ENCODE measurements at places on chromosomes 12 and 14.

- no peak for DNase-seq
These were observed 9.3 kb downstream of the GRIP1 start for GRCh38 chr12:66669541-66669940.

- DNase-seq, result no peak
These were observed 114.2 kb downstream of the DPF3 start for GRCh38 chr14:72779679-72780078.

DNA sequence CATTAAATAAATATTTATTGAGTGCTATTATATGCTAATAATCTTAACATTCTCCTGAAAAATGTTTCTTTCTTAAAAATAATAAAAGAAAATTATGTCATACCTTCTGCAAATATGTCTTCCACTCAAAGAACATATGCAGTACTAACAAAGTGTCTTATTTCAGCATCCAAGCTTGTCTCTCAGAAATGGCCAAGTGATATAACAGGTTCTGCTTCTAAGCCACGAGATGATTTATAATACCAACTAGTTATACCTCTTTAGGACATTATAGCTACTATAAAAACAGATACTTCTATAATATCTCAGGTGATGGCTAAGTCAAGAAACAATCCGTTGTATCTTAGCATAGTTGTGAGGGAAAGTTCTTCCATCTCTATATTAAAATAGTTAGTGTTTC, 128.1 kb upstream of the ARID2 start:
- DNase-seq, result no peak

DNA sequence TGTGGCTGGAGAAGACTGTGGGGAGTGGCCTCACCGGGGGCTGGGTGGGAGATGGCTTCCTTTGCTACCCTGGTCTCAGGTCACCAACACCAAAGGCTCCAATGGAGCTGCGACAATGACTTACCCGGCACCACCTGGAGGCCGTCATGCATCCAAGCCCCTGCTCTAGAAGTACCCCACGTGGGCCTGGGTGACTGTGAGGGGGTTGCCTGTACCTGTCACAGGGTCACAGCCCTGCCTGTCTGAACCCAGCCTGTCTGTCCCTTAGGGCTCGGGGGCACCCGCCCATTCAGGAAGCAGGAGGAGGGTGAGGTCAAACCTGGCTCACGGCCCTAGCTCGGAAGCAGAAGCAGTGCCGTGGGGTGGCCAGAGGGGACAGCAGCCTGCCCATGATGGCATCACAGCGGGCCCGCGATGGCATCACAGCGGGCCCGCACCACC, 18.9 kb downstream of the ABCB9 start:
- no peak for DNase-seq

DNA sequence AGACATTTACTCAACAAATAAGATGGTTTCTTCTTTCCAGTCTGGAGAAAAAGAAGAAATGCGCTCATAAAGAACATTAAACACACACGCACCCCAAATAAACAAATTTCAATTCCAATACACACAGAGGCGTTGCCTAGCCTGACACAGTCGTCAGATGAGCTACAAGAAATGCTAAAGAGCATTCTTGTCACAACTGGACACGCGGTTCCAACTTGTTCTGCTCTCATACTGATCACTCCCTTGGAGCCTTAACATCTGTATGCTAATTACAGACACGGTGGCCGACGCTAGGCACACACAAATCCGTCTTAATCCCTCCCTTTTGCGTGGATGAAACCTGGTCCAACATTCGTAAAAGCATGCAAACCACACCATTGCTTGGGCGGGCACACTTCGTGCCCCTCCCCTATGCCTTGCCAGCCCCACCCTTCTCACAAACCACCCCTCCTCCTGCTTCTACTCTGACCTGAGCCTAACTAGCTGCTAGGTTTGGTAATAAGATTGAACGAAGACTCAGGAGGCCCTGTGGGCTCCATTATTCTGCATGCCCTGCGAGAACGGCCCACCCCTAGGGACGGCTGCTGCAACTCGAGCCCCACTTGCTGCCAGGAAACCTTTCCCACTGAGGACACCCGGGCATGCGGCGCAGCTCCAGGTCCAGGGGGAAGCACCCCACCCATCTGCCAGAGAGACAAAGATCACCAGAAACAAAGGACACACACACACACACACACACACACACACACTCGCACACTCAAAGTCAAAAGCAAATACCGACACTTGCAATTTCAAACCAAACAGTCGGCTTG, 1.2 kb downstream of the KCNK10 start:
- no peak for DNase-seq

Measured in CD8-positive, alpha-beta T cell (primary cell).